Activated T-helper 9 cell treated with anti-CD3 and anti-CD28 coated beads, Interleukin-2, amount 50 U/mL, for 16 hours (primary cell): ENCODE measurements at places on chromosomes 16 and 17.

- no peak for DNase-seq
Observed at GRCh38 chr17:28702026-28702751, 9.5 kb downstream of the PROCA1 start.

- DNase-seq, result no peak
Observed at GRCh38 chr17:31415004-31415454, 23.6 kb downstream of the RAB11FIP4 start.

DNA sequence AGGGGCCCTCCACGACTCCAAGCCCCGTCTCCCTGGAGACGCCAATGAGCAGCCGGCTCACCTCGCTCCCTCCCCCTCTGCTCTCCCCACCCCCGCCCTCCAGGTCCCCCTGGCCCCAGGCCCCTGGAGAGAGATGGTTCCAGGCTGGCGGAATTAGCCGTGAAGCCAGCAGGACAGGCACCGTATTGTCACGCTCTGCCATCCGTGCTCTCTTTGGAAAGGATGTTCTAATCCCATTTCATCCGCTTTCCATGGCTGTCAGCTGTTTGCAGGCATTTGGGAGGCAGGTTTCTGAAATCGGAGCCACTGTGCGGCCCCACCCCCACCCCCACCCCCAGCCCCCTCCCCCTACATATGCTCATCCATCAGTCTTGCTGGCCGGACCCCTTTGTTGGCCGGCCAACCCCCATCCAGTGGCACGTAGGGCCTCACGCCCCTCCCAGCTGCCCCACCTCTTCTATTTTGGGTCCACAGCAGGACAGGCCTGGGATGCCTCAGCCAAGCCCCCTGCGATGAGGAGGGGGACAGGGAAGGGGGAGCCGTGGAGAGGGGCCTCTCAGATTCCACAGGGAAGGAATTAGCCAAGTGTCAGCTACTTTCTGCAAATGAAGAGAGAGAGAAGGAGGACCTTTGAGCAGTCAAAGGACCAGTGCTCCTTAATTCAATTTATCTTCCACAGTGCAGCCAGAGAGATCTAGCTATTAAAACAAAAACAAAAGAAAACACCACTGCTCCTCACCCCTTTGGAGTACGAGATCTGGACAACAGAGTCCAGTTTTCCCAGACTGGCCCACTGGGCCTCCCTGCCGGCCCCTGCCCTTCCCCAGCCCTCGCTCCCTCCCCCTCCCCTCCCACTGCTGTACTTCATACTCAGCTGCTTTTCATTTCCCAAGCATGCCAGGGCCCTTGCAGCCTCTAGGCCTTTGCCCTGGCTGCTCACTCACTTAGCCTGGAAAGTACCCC is 30.7 kb downstream of the SDK2 start:
- no peak for DNase-seq

- no peak for DNase-seq
Observed at GRCh38 chr17:72005332-72006163, 115.3 kb upstream of the SOX9 start.

DNA sequence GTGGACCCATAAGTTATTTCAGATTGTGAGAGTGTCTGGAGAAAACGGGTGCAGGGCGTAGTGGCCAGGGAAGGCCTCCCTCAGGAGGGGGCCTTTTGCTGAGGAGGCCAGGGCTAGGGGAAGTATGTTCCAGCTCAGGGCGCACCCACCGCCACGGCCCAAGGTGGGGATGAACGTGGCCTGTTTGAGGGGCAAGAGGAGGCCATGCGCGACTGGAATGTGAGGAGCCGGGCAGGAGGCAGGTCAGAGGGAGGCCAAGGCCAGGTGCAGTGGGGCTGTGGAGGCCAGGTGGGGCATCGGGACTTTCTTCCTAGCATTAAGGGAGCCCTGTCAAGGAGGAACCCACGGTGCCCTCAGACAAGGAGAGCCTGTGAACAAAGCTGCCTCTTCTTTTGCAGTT is 26.7 kb downstream of the SLC12A3 start:
- no peak for DNase-seq
